Stimulated activated CD4-positive, alpha-beta T cell treated with anti-CD3 and anti-CD28 coated beads, Interleukin-12 subunit alpha, Interleukin-12 subunit beta, amount 100 ng/mL, for 24 hours (primary cell): ENCODE measurements at places on chromosomes 13 and 19.

GRCh38 chr19:35704218-35704617 is at the start of gene ZBTB32:
Gene ZBTB32 (plus strand): TSS chr19:35704558. CDS start chr19:35714627, 10,069 bp downstream.
- DNase-seq = no peak

DNA sequence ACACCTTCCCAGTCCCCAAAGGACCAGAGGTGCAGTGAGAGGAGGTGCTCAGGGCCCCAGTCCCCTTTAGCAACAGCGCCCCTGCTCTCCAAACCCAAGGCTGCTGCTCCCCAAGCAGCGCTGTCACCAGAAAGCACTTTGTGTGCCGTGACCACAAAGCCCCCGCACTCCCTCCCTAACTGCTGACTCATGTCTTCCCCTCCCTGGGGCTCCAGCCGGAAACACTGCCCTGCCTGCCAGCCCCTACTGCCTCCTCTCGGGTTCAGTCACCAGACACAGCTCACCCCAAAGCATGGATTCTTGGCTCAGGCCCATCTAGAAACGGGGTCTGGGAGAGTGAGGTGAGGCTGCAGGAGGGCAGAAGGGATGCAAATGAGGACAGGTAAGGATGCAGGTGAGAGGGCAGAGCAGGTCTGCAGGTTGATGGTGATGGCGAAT is 4.9 kb upstream of the TNFSF14 start:
- peak; percentile 92 for DNase-seq

- DNase-seq = no peak
Observed at GRCh38 chr19:48968179-48968661, 3.1 kb downstream of the FTL start.

DNA sequence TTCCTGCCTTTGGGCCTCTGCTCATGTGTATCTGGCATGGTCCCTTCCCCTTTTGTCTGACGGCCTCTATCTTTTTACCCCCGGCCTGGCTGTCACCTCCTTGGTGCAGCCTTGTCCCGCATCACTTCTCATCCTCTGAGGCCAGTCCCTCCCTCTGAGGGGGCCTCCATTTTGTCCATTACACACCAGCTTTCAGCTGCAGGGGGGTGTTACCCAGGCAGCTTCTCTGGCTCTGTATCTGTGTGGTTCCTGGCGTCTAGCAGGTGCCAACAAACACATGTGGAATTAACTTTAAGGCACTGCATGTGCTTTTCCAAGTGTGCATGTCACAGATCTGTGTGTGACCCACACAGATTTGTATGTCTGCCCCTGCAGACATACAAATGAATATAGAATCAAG is 52.4 kb downstream of the LYL1 start:
- DNase-seq = no peak

- DNase-seq = no peak
Observed at GRCh38 chr13:43686557-43686956, 100.2 kb downstream of the ENOX1 start.

DNA sequence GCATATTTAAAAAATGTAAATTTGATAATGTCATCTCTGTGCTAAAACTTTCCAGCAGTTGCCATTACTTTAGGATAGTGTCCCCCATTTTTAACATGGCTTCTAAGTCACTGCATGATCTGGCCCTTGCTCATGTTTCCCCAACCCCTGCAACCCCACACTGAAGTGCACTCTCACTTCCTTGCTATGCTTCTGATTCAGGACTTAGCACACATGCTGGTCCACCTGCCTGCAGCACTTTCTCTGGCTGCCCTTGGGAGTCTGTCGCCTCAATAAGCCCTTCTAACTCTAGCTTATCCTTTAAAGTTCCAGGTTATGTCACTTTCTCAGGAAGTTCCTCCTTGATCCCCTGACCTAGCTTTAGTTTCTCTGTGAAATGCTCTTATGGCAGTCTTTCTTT is 241.0 kb downstream of the POSTN start:
- no peak for DNase-seq

GRCh38 chr19:7930765-7931164 is 4.8 kb upstream of the CTXN1 start:
- no peak for DNase-seq

DNA sequence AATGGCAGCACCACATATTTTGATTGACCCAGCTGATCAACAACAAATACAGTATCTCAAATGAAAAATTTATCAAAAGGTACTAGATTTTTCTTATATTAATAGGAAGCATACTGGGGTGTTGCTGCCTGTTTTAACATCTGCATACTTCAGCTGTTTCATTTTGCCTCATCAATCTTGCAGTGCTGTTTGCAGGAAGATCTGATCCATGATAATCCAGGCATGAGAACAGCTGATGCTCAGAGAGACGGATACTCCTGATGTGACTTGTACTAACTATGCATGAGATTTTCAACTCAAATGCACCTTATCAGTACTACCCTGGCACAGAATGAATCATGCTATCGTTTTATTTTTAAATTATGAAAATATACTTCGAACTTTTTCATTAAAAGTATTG is 2136.8 kb downstream of the PCDH9 start:
- no peak for DNase-seq

DNA sequence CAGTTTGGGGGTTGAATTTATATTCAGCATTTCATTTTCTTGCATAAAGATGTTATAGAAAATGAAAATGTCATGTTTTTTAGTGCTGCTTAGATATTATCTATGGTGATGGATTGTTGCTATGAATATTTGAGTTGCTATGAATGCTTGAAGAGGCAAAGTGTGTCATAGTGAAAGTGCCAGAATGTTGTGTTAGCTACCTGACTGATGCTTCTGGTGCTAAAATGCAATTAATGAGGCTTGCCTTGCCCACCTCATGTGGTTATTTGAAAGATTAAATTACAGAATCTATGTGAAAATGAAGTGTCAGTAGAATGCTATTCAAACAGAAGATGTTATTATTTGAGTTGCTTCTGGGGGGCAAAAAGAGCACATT is 62.7 kb upstream of the MYCBP2 start:
- DNase-seq = no peak

- DNase-seq = no peak
Observed at GRCh38 chr19:36257520-36257876, 42.6 kb downstream of the ZNF146 start.

DNA sequence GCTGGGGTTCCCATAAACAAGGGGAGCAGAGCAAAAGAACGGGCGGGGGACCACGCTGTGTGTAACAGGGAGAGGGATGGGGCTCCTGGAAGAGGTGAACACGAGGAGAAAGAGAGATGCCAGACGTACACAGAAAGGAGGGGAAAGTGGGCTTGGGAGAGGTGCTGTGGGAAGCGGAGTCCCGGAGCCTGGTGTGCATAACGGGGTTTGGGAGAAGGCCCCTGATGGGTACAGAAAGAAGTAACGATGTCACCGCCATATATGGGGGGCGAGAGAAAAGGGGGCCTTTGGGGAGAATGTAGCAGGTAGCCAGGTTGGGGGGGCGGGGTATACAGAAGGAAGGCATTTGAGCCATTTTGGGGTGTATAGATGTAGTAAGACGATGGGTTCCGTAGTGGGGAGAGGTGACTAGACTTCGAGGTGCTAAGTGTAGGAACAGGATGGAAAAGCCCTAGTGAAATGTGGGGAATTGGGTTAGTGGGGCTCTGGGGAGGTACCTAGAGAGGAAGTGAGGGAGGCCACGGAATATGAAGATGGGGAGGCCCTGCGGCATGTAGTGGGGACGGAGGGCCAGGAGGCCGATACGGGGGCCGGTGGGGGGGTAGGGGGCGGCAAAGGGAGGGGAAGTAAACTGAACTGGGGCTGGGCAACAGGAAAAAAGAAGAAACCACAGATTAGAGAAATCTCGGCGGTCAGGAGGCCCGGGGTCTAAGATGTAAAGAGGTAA is 787 bp downstream of the ZNF580 start:
- no peak for DNase-seq

DNA sequence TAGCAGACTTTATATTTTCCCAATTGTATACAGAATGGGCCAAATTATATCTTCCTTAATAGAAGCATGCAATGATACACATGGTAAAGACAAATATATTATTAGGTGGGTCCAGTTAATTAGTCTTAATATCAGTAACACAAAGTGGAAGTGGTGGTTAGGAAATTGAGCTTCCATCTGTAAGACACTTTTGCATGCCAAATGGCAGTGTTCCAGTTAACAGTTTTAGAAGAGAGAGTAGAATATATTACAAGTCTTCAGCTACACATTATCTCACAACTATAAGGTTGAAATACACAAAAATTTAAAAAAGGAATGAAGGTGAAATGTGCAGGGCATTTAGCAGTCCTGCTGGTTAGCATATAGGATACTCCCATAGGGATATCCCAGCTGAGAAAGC is 536.5 kb downstream of the PCDH9 start:
- no peak for DNase-seq

DNA sequence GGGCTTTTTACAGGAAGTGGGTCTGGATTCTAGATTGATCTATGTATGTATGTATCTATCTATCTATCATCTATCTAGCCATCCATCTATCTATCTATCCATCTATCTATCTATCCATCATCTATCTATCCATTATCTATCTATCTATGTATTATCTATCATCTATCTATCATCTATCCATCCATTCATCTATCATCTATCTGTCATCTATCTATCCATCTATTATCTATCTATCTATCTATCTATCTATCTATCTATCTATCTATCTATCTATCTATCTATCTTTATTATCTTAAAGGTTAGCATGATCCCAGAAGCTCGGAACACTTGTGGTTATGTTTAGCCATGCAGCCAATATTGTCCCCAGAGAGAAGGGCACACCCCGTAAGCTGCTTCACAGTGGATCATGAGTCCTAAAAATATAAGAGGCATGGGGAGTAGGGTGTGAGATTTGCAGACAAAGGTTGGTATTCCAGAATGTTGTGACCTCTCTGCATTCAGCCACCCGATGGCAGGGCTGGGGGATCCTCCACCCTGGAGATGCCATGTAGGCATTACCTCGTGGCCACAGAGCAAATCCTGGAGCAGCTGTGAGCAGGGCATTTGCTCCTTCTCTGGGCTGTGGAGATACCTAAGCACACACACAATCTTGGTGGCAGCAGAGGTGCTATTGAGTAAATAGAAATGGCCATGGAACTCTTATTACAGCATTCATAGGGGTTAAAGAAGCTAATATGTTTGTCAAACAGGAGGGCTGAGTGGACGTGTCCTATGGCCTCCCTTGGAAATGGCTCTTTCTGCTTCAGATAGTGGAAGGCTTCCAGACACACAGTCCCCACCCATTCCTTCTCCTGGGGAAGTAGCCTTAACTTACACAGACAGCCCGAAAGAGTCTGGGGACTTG is 310.0 kb upstream of the TSHZ3 start:
- DNase-seq = no peak

DNA sequence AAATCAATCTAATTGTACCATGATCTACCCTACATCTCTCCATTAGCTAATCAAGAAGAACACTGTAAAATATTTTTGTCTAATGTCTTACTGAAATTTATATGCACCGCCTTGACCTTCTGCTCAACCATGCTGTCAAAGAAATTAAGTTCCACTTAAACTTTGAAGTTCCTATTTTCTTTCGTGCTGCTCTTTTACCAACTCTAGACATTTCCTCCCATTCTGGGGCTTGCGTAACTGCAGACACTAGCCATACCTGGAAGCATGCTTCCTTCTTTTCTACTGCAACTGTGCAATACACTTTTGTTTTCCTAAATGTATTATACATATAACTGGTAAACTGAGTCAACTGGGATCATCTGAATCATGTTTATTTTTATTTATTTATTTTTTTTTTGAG is 8.5 kb upstream of the UBE2L5 start:
- no peak for DNase-seq

GRCh38 chr19:38267761-38268483 is 3.5 kb downstream of the SPINT2 start:
- DNase-seq = no peak

- DNase-seq = no peak
Observed at GRCh38 chr13:55571237-55571867, 1569.4 kb upstream of the PRR20A start.

- DNase-seq = no peak
Observed at GRCh38 chr13:41821238-41821594, 139.7 kb downstream of the VWA8 start.

DNA sequence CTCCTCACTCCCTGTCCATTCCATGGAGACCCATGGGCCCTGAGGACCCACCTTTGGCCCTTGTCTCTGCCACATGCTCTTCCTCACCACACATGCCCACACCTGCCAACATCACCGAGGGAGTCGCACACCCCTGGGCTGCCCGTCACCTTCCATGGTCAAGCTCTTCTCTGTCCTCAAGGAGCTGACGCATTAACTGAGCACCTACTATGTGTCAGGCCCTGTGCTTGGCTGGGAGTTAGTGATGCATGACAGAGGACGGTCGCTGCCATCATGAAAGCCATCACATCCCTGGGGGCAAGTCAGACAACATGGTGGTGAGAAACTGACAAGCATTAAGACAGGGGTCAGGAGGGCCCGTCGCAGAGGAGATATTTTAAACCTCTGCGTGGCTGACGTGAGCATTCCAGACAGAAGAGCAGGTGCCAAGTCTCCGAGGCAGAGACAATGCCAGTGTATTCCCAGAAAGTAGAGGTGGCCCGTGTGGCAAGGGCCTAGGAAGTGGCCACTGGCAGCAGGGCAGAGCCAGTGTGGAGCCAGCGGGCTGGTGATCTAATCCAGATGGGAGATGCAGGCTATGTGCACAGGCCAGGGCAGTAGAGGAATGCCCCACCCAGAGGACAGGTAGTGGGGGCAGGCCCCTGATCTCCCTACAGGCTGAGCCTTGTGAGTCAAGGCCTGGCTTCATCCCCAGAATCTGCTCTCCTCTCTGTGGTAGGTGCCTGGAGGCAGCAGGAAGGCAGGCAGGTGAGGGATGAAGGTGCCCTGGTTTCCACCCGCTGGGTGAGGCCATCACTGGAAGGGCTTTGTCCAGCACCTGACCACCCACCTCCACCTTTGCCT is 21.2 kb downstream of the ELAVL1 start:
- DNase-seq = no peak

GRCh38 chr13:30742901-30743300 is 7.6 kb downstream of the ALOX5AP start:
- no peak for DNase-seq

GRCh38 chr13:79404985-79405384 is 1.1 kb downstream of the RBM26 start:
- no peak for DNase-seq

DNA sequence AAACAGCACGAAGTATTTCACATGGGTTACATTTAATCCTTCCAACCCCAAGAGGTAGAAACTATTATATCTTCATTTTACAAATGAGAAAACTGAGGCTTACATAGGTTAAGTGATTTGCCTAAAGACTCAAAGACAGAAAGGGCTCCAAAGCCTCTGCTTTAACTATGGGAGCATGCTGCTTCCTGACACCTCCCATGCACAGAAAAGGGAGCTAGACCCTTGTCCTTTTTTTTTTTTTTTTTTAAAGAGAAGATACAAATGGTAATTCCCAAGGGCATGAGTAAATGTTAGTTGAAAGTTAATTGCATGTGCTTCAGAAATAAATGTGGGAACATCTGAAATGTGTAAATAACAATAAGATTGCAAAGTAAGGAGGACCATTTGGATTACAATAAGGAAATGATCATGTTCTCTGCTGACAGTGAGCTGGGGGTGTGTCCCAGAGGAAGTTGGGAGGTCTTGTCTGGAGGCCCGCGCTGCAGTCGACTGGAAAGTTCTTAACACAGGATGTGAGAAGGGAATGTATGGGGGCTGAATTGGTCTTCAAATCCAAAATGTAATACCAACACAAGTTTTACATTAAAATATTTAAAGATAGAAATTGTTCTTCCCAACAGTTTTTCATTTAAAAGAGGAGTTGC is 500.3 kb downstream of the KLF12 start:
- DNase-seq = no peak

- no peak for DNase-seq
Observed at GRCh38 chr19:49020931-49021895, 2.9 kb downstream of the CGB3 start.
